Retina (tissue), 1 donor: ENCODE measurements at places on chromosomes 16 and 17.
A peak's percentile ranks its signal among the peaks of the same experiment; 100 is the strongest.

- peak; percentile 73 for DNase-seq
Measured at GRCh38 chr16:66459878-66460277, 32.8 kb downstream of the BEAN1 start.

DNA sequence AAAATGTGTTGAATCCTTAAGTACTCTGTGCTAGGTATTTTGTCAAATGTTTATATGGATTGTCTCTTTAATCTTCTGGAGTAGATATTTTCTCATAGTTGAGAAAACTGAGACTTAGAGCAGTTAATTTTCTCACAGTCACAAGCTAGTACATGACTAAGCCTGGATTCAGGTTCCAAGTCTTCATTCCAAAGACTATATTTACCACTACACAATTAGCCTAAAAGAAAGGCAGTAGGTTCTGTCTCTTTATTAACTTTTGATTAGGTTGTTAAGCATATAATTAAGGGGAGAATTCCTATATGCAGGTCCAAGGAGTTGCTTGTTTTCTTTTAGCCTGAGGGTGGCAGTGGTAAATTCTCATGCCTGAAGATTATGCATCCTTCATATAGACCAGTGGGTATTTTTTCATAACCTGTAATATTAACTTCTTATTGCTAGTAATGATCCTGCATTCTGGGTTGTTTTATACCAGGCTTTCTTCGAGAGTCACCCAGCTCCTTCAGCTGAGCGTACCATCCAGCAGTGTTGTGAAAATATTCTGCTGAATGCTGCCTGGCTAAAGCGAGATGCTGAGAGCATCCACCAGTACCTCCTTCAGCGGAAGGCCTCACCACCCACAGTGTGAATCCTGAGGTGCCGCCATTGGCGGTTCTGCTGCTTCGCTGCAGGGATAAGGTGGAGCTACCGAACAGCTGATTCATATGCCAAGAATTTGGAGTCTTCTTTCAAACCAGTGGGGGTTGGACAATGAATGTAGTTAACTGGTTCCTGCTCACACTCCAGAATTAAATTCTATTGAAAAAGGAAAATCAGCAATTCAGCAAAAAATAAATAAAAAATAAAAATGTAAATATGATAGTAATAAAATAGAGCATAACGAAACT, 28.2 kb upstream of the KPNB1 start:
- DNase-seq = no peak

GRCh38 chr16:86980644-86981043, 336.5 kb downstream of the C16orf95 start:
- no peak for DNase-seq

- DNase-seq = no peak
Measured at GRCh38 chr16:19853742-19854542, 30.7 kb downstream of the GPRC5B start.

- no peak for DNase-seq
Measured at GRCh38 chr16:30031477-30031918, 427 bp upstream of the TLCD3B start.

DNA sequence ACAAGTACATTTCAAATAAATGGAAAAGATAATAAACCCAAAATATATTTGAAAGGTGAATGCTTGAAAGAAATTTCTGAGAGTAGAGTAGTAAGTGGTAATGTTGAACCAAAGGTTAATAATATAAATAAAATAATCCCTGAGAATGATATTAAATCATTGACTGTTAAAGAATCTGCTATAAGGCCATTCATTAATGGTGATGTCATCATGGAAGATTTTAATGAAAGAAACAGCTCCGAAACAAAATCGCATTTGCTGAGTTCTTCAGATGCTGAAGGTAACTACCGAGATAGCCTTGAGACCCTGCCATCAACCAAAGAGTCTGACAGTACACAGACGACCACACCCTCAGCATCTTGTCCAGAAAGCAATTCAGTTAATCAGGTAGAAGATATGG, 84.2 kb downstream of the C17orf58 start:
- DNase-seq = no peak

DNA sequence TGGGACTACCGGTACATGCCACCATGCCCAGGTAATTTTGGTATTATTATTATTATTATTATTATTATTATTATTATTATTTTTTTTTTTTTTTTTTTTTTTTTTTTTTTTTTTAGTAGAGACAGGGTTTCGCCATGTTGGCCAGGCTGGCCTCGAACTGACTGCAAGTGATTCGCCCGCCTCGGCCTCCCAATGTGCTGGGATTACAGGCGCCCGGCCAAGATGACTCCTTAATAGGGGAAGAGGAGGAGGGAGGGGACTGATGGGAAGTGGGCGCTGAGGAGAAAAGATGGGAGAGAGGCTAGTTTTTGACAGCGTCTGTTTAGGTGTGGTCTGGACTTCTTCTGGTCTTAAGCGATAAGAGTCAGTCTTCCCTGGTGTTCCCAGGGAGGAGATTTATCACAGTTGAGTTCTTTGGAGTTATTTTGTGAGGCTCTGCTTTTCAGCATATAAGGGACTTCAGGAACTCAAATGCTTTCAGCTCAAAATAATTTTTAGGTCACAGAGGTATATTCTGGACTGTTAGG, 34.4 kb upstream of the SLC5A10 start:
- no peak for DNase-seq

GRCh38 chr16:73572135-73572828, 524.4 kb upstream of the ZFHX3 start:
- no peak for DNase-seq

GRCh38 chr17:40516581-40517285, 15.3 kb upstream of the TNS4 start:
- DNase-seq = no peak

GRCh38 chr16:12390074-12390605, 413.5 kb downstream of the CPPED1 start:
- DNase-seq = no peak

- DNase-seq = peak; percentile 83
Measured at GRCh38 chr17:44988044-44988942, 20.2 kb upstream of the C1QL1 start.

GRCh38 chr16:10827691-10828341, 9.2 kb upstream of the TVP23A start:
- DNase-seq = no peak

GRCh38 chr16:75225678-75226515, 7.1 kb downstream of the CTRB1 start:
- no peak for DNase-seq

DNA sequence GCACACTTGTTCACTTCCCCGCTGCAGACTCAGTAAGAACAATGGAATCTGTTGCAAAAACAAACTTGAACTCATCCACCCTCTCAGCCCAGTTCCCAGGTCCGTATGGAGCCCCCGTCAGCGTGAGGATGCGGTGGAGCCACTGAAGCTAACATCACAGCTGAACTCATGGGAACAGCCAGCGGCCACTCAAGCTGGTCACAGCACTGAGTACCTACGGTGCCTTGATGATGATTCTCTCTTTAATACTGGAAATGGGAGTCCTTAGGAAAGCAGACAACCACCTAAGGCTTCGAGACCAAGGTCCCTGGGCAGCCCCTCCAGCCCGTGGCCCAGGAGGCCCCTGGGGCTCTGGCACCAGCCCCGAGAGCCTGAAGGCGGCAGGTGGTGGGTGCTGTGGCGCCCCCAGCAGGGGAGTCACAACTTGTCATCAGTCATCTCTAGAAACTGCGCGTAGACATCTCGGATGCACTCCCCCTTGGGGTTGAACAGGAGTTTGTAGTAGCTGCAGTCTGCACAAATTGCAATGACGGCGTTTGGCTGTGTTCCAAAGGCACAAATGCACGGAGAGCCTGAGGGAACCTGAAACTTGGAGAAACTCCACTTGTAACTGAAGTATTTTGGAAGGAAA, 31.0 kb upstream of the RHOT1 start:
- DNase-seq = peak; percentile 32

- DNase-seq = no peak
Measured at GRCh38 chr16:75929046-75929445, 202.8 kb upstream of the CPHXL start.
